ENCODE measurements at places on chromosomes 3 and 15.

GRCh38 chr3:47409284-47409683, 28.5 kb downstream of the PTPN23 start:
- DNase-seq = no peak

- DNase-seq = no peak
Measured at GRCh38 chr3:110814170-110815007, 257.2 kb upstream of the NECTIN3 start.

- no peak for DNase-seq
Measured at GRCh38 chr3:126305427-126305826, 51.8 kb downstream of the KLF15 start.

DNA sequence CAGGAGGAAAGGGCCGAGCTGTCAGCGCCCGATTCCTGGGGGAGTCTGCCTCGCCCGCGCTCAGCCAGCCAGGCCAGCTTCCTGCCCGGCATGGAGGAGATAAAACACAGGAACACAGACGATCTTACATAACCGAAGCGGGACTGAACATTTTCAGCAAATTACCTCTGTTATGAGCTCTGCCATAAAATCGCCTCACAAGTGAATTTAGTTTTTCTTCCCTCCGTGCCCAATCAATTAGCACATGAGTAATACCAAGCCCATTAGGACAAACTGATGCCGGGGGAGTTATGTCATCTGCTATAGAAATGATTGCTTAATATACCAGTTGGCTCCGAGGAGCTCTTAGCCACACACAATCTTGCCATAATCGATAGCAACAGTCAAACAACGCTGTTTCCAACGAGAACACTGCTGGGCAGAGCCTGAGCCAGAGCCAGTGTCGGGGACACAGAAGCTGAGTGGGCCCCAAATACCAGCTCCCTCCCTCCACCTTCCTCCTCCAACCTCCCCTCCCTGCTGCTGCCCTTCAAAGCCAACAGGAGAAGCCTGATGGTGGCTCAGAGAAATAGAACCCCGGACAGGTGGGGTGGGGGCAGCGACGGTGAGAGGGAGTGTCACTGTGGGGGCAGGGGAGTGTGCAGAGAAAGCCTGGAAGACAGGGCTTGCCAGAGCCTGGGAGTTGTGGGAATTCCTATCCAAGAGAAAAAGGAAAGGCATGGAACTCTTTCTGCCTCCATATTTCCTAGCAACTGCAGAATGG, 279.4 kb upstream of the TLE3 start:
- DNase-seq = no peak

DNA sequence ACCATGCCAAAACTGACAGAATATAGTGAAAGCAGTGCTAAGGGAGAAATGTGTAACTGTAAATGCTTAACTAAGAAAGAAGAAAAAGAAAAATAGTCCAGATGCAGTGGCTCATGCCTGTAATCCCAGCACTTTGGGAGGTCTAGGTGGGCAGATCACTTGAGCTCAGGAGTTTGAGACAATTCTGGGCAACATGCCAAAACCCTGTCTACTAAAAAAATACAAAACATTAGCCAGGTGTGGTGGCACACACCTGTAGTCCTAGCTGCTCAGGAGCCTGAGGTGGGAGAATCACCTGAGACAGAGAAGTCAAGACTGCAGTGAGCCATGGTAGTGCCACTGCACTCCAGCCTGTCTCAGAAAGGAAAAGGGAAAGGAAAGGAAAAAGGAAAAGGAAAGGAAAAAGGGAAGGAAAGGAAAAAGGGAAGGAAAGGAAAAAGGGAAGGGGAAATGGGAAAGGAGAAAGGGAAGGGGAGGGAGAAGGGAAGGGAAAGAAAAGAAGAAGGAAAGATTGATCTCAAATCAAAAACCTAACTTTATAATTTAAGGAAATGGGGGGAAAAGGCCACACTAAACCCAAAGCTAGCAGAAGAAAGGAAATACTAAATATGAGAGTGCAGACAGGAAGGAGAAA, 20.3 kb downstream of the C3orf33 start:
- no peak for DNase-seq

DNA sequence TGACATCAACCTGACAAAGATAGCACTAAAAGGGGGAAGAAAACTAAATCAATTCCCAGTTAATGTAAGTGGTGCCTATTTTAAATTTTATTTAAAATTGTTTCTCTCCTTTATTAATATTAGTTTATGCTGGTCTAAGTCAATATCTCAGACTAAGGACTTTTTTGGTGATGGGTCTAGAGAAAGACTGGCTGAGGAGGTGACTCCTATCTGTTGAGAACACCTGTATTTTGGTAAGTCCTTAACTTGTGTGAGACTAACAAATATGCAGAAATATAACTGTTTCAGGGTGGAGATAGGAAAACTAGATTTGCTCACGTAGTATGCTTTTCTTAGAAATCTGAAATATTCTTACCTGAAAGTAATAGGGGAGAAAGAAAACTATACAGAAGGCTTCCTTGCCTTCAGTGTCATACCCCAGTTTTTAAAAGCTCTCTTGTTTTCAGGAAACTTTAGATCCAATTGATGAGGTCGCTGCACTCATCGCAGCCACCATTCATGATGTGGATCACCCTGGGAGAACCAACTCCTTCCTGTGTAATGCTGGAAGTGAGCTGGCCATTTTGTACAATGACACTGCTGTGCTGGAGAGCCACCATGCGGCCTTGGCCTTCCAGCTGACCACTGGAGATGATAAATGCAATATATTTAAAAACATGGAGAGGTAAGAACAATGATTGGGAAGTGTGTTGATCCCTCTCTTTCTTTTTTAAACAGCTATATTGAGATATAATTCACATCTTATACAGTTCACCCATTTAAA, 138.9 kb downstream of the PDE8A start:
- no peak for DNase-seq

- no peak for DNase-seq
Measured at GRCh38 chr15:68228143-68228970, 1.2 kb downstream of the CLN6 start.

GRCh38 chr3:58955308-58955707, 94.5 kb downstream of the CFAP20DC start:
- DNase-seq = no peak

- no peak for DNase-seq
Measured at GRCh38 chr3:195081242-195081963, 189.6 kb downstream of the XXYLT1 start.

DNA sequence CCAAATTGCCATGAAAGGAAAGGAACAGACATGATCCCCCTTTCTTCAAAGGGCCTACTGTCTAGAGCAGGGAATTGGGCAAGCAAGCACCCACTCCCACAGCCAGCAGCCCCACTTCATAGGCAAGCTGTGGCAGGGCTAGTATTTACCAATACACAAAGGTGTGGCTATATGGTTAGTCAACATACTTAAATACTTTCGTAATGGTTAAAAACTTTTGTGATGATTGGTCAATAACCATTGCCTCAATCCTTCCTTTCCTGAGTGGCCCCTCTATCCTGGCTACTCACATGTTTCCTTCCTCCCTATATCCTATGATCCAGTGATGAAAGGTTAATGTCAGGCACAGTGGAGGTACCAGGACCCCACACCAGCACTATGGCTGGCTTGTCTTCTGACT, 30.1 kb upstream of the ARL8B start:
- peak; percentile 45 for DNase-seq

DNA sequence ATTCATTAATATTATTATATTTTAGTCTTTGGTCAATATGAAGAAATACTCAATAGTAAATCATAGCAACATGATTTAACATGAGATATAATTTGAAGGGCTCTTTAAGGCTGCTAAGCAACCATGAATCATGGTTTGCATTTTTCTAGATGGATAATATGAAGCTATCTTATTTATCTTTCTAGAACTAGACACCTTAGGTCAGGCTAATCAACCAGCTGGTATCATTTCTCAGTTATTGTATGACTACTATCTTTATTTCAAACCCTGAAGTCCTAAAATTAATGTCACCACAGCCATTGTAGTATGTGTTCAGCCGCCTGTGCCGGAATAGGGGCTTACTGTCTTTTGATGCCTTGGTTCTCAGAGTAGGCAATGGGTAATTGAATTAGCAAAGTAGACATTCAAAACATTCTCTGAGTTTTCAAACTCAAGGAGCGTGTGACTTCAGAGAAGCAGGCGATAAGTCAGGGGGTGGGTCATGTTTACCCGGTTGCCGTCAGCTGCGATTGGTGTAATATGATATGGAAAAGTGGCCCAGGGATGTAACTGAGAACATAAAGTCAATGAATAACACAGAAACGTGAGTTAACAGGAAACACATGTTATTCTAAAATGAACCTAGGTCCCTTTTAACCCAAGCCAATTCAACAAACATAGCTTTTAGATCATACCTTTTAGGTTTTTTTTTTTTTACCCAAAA, 93.4 kb upstream of the CTDSPL start:
- DNase-seq = peak; percentile 60

DNA sequence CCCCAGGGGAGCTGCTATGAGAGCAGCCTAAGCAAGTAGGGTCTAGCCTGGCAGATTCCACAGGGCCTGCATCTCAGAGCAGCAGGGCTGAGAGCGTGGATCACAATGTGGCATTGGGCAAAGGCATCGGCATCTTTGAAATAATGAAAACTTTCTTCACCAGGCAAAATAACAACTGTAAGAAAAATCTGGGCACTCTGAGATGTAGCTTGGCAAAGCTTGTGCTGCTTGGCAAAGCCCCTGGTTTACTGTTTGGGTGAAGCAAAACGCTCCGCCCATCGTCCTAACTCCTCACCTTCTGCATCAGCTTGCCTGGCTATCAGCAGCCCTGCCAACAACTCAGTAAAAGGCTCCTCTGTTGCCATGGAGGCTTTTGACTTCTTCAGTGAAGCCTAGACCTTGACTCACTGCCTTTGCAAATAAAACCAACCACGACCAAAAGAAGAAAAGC, 212.8 kb upstream of the EIF1B start:
- DNase-seq = no peak

- no peak for DNase-seq
Measured at GRCh38 chr15:79416876-79417275, 15.3 kb upstream of the MINAR1 start.

DNA sequence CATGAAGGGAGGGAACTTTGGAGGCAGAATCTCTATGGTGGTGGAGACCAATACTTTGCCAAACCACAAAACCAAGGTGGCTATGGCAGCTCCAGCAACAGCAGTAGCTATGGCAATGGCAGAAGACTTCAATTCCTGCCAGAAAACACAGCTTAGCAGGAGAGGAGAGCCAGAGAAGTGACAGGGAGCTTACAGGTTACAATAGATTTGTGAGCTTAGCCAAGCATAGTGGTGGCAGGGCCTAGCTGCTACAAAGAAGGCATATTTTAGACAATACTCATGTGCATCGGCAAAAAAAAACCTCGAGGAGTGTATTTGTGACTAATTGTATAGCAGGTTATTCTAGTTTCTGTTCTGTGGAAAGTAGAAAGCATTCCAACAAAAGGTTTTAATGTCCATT, 6.4 kb upstream of the CSTA start:
- no peak for DNase-seq

DNA sequence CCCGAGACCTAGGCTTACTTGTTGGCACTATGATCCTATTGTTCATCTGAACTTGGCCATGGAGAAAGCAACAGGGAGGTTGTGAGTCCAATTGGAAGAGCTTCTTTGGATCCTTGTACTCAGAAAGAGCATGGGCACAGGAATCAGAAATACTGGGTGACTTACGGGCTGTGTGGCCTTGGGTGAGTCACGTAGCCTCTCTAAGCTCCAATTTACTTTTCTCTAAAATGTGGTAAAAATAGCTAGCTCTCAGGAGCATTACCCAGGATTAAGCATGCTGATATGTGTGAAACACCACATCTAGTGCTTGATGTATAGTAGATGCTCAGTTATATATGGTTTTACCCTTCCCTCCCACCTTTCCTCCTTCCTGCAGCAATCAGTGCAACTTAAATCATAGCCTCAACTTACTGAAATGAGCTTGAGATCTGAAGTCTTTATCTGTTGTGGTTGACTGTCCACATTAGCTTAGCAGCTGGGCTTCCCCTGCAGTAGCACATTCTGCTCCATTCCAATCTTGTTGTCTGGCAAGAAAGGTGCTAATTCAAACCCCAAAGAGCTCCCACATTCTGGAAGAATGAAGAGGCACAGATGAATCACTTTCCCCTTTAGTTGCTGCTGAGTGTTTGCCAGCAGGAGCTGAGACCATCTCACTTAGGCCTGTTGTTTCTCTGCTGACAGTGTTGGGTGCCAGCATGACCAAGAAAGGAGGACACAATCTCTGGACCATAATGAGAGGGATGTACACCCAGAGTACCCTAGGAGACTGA, 299.1 kb upstream of the TRIM42 start:
- DNase-seq = no peak

DNA sequence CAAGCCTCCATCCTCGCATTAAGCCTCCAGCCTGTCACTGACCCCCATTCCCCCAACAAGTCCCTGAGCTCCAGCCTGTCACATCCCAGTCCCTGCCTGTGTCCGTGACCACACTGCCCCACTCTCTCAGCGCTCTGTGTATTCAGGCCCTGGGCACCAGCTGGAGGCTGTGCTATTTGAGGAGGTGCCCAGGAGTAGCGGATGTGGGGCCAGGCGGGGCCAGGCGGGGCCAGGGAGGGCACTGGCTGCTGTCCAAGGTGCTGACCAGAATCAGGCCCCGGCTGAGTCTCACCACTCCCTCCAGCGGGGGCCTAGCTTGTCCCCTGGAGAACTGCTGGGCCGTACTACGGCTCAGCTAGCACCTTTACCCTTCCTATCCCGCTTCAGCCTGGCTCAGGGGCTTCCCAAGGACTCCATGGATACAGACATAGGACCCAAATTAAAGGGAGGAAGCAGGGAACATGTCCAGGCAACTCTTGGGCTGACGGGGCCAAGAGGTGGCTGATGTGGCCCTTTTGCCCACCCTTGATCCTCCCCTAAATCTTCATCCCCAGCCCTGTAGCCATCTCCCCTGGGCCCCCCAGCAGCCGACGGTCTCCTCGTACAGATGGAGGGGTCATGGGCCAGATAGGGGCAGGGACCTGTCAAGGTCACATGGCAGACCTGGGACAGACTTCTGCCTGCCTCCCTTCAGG, 1.1 kb downstream of the HHATL start:
- DNase-seq = peak; percentile 53

- no peak for DNase-seq
Measured at GRCh38 chr3:195468391-195468776, 25.6 kb upstream of the ACAP2 start.

- DNase-seq = no peak
Measured at GRCh38 chr3:168414149-168414548, 318.4 kb upstream of the GOLIM4 start.

DNA sequence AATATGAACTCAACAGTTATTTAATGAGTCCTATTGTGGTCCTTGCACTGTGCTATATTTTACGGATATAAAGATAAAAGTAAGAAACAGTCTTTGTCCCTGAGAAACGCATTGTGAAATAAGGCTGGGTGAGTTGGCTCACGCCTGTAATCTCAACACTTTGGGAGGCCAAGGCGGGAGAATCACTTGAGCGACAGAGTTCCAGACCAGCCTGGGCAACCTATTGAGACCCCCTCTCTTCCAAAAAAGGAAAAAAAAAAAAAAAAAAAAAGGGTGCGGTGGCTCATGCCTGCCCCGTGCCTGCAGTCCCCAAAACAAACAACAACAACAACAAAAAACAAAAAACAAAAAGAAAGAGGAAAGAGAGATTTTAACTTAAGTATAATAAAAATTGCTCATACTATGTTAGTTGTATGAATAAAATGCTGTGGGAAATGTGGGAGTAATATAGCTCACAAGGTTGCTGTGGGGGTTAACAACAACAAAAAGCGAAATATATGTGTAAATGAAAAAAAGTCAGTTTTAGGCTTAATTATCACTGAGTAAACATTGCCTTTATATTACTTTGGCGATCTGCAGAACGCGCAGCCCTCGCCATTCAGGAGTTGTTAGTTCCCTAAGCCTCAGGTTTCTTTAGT, 461 bp upstream of the FNDC3B start:
- no peak for DNase-seq
